ENCODE measurements at places on chromosomes 11 and 22.

GRCh38 chr11:105371311-105371710 is 231.7 kb upstream of the CARD18 start:
- no peak for DNase-seq

DNA sequence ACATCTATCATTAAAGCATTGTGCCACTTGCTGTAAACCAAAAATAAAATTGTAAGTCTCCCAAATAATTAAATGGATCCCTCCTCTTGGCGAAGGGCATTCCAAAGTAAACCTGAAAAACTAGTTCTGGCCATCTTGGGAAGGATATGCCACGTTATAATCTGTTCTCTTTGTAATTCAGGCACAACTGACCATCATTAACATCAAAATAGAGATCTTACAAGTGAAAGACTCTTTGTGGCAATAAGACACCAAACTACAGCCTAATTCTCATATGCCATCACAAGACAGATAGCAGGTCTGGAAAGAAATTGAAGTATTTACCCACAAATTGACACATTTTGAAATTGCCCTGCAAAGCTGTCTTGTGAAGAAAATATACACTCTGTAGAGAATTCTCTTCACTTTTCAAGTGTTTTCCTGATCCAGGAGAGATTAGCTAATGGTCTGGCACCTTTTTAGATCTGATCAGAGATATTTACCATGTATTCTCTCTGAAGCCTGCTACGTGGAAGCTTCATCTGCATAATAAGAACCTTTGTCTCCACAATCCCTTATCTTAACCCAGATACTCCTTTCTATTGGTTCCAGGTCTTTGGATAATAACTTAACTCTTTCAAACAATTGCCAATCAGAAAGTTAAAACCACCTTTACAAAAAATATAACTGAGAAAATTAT is 630.4 kb upstream of the CCDC179 start:
- DNase-seq, result no peak

- no peak for DNase-seq
Observed at GRCh38 chr22:22358686-22359085, 114.1 kb downstream of the VPREB1 start.

DNA sequence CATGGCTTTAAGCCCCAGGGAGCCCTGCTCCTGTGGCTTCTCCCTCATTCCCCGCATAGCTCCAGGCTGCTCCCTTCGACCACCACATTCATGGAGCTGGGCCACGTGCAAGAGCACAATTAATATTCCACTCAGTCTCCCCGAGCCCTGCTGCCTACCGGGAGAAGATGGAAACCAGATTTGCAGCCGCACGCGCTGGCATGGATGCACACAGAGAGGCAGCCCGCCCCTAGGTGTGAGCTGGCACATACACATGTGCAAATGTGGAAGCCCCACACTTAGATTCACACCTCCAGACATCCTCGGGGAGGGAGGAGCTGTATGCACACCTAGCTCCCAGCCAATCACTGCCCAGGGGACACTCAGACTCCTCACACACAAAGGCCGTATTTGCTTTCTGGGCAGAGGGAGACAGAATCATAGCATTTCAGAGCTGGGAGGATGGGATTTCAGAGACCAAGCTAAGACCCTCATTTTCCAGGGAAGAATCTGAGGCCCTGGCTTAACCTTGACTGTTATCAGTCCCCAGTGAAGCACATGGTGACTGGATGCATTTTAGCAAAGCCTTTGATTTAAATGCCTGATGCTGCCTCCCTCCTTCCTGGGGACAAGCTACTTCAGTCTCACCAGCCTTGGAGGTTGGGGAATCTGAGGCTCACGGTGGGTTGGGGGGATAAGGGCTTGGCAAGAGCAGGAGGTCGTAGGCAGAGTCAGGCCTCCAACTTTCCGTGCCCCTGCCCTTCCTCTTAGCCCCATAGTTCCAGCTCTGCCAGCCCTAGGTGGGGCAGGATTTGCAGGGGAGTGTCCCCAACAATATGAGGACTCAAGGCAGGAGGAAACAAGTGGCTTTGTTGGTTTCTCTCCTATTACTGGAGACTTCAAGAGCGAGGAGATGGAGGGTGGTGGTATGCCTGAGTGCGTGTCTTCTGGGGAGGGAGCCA is 5.3 kb upstream of the CREB3L1 start:
- no peak for DNase-seq

- no peak for DNase-seq
Observed at GRCh38 chr11:72069787-72070251, 10.5 kb downstream of the NUMA1 start.

GRCh38 chr11:111205632-111206385 is 39.7 kb upstream of the POU2AF2 start:
- no peak for DNase-seq

GRCh38 chr11:124676386-124676785 is 2.7 kb downstream of the SPA17 start:
- DNase-seq, result no peak

DNA sequence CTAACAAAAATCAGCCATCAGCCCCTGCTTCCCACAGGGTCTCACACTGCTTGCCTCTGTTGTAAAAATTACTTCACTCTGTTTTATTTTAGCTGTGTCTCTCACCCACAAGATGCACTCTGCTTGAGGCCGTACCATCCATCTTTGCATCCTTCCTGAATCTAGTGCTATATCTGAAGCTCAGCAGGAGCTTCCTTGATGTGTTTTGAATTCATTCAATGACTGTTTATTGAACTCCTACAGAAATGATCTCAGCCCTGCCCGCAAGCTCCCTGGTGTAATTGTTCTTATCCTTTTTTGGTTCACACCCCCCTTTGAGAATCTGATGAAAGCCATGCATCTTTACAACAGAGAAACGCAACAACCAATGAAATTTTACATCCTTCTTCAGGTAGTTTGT is 310.2 kb upstream of the ZC3H12C start:
- no peak for DNase-seq

- peak; percentile 70 for DNase-seq
Observed at GRCh38 chr11:68956142-68956541, 24.6 kb downstream of the MRGPRD start.

- DNase-seq, result no peak
Observed at GRCh38 chr22:26902401-26903029, 245.1 kb downstream of the MIAT start.

GRCh38 chr11:16813126-16813525 is 74.7 kb downstream of the C11orf58 start:
- DNase-seq, result no peak

- no peak for DNase-seq
Observed at GRCh38 chr11:6738590-6738989, 33.2 kb downstream of the OR2AG2 start.

DNA sequence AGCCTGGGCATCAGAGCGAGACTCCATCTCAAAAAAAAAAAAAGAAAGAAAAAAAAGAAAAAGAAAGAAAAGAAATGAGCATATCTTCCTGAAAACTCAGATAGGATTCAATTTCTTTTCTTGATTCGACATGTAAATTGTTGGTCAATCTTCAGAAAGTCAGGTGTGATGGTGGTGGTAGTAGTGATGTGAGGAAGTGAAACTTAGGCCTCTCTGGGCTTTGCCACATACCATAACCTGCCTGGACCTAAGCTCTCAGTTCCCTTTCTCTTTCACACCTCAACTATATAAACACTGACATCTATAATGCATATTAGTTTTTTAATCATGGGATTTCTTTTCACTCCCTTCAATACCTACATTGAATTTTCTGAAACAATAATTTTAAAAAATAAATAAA is 98.0 kb upstream of the TBCEL start:
- no peak for DNase-seq

- DNase-seq, result peak; percentile 47
Observed at GRCh38 chr22:24236656-24237055, 8.2 kb downstream of the GGT5 start.

- DNase-seq, result no peak
Observed at GRCh38 chr11:102552447-102553194, 22.1 kb upstream of the MMP7 start.

- DNase-seq, result peak; percentile 55
Observed at GRCh38 chr22:26953012-26953883, 295.9 kb downstream of the MIAT start.

- DNase-seq, result no peak
Observed at GRCh38 chr11:29782447-29782846, 234.4 kb downstream of the KCNA4 start.

GRCh38 chr22:19691721-19692341 is 22.5 kb upstream of the SEPTIN5 start:
- no peak for DNase-seq

DNA sequence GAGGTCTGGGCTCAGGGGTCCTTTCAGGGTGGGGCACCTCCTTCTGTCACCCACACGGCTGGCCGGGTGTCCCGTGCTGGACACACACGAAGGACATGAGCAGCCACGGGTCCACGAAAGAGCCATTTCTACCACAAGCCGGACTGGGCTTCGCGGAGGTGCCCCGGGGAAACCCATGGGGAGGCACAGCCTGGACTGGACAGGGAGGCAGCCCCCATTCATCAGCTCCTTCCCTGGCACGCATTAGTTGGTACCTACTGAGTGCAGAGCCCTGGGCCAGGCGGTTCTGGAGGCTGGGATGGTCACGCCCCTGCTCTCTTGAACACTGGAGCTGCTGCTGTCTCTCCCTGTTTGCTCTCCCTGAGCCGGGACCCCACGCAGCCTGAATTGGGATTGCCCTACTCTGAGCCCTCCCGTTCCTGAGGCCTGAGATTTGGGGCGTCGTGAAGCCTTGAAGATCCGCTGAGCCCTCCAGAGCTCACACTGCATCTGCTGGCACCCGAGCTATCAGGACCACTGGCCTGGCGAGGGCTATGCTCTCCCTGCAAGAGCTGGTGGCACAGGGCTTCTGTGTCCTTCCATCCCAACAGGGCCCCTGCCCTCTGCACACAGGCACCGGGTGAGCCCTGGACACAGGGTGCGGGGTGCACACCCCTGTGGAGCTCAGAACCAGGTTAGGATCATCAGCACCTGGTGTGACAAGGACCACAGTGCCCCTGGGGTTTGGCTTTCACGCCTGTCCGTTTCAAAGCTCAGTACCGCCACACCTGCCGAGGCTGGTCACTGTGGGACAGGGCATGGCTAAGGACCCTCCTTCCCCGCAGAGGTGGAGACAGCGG is 84.6 kb downstream of the MYEOV start:
- no peak for DNase-seq

All from SK-N-SH (cell line).